HAP-1 (cell line): ENCODE measurements at places on chromosomes 1 and 21.

- DNase-seq: no peak
Observed at GRCh38 chr1:200181861-200182260, 154.4 kb downstream of the NR5A2 start.

GRCh38 chr21:40605094-40605493 lies 241.9 kb downstream of the DSCAM start:
- no peak for DNase-seq

DNA sequence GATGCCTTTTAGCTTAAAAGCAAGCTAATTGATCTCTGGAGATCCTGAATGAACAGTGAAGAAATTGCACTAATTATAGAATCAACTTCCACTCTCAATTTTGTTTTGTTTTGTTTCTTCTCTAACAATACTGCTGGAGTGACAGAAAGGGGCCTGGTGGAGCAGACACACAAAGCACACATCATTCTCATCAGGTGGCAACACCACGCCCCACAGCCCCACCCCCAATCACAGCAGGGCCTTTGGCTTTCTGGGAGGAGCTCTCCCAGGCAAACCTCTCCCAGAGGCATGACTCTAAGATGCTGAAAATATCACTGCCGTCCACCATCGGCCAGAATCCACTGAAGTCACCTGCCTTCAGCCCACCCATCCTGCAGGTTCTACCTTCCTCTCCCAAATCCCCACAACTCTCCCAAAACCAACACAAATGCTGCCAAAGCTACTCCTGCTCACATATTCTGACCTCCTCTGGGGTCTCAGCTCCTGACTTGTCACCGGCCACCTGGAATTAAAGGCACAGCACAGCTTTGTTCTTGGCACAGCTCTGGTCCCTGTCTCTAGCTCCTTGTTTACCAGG lies 120.7 kb downstream of the GRIK3 start:
- no peak for DNase-seq

GRCh38 chr21:45419162-45419561 lies 14.2 kb downstream of the COL18A1 start:
- DNase-seq: no peak

DNA sequence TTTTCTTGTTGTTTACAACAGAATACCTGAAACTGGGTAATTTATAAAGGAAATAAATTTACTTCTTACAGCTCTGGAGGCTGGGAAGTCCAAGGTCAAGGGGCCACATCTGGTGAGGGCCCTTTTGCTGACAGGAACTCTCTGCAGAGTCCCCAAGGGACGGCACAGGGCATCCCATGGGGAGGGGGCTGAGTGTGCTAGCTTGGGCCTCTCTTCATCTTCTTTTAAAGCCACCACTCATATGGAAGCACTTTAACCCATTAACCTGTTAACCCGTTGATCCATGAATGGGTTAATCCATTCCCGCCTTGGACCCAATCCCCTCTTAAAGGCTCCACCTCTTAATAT lies 76.3 kb downstream of the OBSCN start:
- no peak for DNase-seq

GRCh38 chr1:197307551-197307950 lies 39.5 kb downstream of the CRB1 start:
- DNase-seq: peak; percentile 8

GRCh38 chr1:153350321-153350957 lies 1.8 kb upstream of the PGLYRP4 start:
- DNase-seq: no peak

DNA sequence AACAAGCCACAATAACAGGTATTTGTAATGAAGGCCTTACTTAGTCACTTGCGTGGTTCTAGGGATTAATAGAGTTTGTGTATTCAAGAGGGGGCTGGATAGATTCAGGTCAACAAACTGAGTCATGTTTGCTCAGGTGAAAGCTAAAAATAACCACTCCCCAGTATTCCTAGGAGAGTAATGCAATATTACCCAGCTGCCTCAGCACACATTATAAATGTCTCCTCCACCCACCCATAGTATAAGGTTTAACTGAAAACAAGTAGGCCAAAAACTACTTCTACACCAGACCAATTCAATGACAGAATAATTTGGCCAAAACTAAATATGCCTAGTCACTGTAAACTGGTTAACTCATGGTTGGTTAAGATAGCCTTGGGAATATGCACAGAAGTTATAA lies 34.4 kb downstream of the WLS start:
- no peak for DNase-seq

- DNase-seq: peak; percentile 48
Observed at GRCh38 chr1:23980728-23981070, 572 bp upstream of the SRSF10 start.

DNA sequence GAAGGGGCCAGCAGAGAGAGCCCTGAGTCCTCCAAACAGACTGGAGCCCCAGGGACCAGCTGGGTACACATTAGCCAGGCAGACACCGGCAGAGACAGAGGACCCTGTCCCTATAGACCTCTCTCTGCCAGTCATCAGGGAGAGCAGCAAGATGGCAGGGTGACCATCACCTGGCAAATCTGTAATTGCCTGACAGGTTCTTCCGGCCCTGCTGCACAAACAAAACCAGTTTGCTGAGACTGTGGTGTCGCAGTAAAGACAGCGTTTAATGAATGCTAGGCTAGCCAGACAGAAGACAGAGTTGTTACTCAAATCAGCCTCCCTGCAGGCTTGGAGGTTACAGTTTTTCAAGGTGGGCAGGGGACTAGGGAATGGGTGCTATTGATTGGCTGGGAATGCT lies 618.9 kb downstream of the NPHP4 start:
- no peak for DNase-seq

DNA sequence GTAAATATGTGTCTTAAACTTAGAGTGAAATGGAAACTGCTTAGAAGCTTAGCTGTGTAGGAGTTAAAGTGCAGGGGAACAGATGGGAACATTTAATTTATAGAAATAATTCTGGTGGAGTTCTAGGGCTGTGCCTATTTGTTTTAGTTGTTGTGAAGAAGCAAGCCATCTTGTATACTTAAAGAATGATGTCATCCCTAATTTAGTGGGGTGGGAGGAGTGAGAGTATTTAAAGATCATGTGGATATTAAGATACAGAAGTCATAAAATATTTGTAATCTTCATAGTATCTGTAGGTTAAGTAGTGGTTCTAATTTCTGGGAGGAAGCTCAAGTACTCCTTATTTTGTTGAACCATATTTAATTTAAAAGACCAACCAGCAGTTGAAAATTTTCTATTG lies 41.5 kb downstream of the BACH1 start:
- DNase-seq: no peak

- no peak for DNase-seq
Observed at GRCh38 chr1:210340311-210340710, 11.6 kb downstream of the HHAT start.

GRCh38 chr1:234271243-234271606 lies 102.0 kb upstream of the COA6 start:
- no peak for DNase-seq

DNA sequence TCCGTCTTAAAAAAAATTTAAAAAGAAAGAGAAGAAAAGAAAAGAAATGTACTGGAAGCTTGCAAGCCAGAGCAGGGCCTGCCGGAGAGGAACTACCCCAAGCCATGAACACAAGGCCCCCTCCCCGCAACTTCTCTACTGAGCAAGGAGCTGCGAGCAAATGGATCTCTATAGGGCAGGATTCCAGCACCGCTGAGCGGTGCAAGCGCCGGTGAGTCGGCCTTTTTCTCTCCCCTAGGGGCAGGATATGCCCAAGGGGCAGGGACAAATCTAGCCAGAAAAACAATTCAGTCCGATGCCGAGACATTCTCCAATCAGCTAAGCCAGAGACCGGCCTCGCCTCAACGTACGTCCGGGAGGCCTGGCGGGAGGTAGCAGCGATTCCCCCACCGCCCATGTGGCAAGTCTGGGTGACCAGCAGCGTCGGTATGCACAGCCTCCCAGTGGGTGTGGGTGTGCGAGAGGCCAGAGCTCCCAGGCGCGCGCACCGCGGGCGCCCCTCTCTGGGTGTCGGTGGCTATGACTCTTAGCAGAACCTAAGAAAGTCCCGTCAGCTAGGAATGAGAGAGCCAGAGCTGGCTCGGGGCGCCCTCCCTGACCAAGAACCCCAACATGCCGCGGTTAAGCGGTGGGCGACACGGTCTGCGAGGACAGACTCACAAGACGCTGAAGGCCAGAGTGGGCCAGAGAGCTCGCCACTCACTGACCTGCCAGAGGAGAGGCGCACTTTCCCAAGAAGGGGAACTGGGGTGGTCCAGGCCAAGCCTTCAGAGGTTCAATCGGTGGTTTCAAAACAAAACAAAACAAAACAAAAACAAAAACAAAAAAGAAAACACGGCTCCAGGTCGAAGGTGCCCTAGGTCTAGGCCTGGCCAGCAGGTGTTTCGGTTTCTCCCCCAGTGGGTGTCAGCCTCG lies 1.9 kb downstream of the CSMD2 start:
- peak; percentile 8 for DNase-seq

- no peak for DNase-seq
Observed at GRCh38 chr21:31914472-31914871, 41.7 kb downstream of the HUNK start.

GRCh38 chr1:230922620-230923019 lies 54.3 kb upstream of the C1orf198 start:
- DNase-seq: no peak

DNA sequence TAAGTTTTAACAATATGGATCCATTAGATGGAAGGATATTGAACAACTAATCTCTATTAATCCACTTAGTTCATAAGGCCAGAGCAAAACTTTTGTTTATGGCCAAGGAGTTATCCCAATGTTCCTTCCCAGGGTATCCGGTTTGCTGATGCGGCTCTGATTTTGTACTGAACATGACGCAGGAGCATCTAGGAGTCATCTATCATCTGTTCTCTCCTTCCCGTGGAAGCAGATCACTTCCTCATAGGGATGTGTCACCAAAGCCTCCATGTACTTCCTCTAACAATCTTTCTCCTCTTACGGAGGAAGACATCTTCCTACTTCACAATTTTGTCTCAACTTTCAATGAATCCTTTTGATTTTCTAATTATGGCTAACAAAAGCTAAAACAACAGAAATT lies 206.6 kb downstream of the APP start:
- DNase-seq: no peak

DNA sequence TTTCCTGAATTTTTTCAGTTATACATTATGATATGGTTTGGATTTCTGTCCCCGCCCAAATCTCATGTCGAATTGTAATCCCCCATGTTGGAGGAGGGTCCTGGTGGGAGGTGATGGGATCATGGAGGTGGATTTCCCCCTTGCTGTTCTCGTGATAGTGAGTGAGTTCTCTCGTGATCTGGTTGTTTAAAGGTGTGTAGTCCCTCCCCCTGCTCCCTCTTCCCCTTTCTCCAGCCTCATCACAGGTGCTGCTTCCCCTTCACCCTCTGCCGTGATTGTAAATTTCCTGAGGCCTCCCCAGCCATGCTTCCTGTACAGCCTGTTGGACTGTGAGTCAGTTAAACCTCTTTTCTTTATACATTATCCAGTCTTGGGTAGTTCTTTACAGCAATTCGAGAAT lies 93.2 kb upstream of the HNRNPU start:
- DNase-seq: no peak

DNA sequence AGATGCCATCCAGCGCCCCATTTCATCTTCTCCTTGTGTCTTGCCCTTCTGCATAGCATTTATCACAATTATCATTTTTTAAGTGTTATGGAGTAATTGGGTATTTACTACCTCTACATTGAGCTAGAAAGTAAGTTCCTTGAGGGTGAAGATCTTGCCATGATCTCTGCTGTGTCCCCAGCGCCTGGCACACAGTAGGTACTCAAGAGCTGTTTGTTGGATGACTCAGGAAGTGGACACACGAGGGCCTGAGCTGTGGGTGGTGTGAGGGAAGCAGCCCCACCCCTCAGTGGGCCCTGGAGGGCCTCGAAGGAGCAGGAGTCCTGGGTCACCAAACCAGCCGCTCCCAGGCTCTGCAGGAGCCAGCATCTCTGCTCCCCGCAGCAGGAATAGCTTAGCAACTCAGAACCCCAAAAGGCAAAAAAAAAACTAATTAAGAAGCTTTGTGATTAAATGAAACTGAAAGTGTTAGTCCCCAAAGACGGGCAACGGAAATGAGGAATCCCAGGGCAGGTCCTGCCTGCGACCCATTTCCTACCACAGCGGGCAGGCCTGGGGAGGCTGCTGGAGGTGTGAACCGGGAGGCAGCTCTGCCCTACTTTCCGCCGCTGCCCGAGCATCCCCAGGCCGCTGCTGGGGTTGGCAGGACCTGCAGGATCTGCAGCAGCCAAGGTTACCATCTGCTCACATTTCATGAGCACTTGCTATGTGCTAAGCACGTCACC lies 87.7 kb downstream of the LACTBL1 start:
- DNase-seq: no peak

- DNase-seq: no peak
Observed at GRCh38 chr1:177566495-177566894, 395.7 kb downstream of the BRINP2 start.

GRCh38 chr1:185166106-185166505 lies 9.1 kb downstream of the SWT1 start:
- no peak for DNase-seq

GRCh38 chr1:173669491-173669941 lies at the start of gene ANKRD45:
Gene ANKRD45, minus strand, starts transcription at chr1:173669851. Its CDS starts 10,433 bp downstream, at chr1:173659418.
- DNase-seq: no peak

DNA sequence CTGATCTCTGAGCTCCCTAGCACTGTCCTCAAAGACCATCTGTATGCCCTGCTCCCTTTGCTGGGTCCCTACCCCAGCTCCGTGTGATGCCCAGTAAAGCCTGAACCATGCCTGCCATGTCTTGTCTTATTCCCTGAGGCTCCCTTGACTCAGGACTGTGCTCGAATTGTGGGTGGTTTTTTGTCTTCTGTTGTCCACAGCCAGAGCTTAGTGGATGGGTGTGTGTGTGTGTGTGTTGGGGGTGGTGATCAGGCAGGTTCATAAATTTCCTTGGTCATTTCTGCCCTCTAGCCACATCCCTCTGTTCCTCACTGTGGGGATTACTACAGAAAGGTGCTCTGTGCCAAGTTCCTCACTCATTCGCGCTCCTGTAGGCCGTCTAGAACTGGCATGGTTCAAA lies 5.7 kb downstream of the GSTM5 start:
- no peak for DNase-seq

DNA sequence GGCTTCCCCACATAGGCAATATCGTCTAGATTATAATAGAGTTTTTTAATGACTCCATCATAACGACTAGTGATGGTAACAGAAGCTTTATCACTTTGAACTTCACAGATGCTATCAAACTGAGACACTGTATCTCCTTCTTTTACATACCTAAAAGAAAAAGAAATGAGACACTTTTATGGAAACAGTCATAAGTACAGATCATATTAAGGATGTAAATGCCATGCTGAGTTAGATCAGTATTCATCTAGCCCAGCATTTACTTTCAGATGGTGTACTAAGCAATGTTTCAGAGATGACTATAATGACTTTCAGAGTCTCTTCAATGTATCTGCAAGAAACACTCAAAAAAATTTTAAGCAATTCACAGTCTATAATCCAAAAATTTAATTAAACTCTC lies 18.9 kb downstream of the DBT start:
- no peak for DNase-seq

DNA sequence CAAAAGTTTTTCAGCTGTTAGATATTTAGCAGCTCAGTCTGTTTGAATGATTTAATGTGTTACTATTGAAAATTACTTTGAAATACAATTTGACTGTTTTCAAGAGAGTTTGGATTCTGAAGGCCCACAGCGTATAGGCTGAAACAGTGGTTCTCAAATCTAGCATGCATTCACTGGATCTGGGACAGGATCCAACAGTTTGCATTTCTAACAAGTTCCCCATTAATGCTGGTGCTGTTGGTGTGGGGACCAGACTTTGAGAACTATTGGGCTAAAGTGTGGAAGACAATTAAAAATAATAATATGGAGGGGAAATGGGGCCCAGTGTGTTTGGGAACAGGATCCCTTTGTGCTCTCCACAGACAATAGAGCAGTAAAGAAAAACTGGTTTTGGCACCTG lies 31.9 kb downstream of the ITSN1 start:
- DNase-seq: no peak
